ENCODE measurements at places on chromosomes 2 and 18.

DNA sequence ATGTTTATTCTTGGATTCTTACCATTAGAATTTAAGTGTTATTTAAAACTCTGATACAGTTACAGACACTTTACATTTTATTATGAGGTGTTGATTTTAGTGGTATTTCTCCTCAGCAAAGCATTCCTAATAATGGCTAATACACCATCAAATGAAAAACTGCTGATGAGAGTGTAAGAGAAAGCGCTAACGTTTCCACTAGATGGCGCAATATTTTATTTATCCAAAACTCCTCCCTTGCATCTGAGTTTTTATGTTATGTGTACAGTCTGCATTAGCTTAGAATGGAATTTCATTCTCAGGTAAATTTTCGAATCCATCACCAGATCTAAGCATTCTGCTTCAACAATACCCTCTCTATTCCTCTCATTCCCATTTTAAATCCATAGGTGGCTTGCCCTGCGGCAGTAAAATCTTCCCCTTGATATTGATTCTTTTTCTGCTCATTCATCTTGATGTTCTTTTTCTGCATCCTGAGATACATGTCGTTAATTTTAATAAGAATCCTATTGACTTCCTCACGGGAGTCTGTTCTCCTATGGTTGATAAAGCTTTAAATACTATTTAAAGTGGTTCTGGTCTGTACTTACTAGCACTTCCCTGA is 53.9 kb downstream of the PRKRA start:
- H3K27ac ChIP-seq, result no peak overlapping the region
- no peak overlapping the region for H3K4me3 ChIP-seq

- H3K27ac ChIP-seq, result peak overlapping the region; percentile 48
- H3K27me3 ChIP-seq, result no peaks in the 10 kb centered on the region
- DNase-seq, result no peak
- peaks cover 15% of the 10 kb centered on the region for H3K4me1 ChIP-seq
- H3K36me3 ChIP-seq, result no peaks in the 10 kb centered on the region
- no peak overlapping the region for H3K4me3 ChIP-seq
These were observed 46.5 kb upstream of the SLC1A4 start for GRCh38 chr2:64942693-64943092.

DNA sequence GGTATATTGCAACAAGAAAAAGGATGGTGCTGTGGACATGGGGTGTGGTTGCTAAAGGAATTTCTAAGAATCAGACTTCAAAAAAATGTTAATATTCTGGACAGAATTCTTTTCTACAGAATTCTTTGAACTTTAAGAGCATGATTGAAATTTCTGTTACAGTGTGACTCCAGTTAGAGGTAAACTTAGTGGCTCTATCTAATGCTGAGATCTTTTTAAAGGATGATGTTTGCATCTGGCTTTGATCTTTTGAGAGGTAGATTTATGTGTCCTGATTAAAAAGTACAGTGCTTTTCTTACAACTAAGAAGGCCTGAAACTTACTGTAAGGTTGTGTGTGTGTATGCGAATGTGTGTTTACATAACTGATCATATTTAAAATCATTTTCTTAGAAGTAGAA is 25.4 kb downstream of the NCK2 start:
- H3K27me3 ChIP-seq, result no peaks in the 10 kb centered on the region
- peak overlapping the region; percentile 76 for H3K27ac ChIP-seq
- H3K36me3 ChIP-seq, result no peaks in the 10 kb centered on the region
- no peak overlapping the region for H3K4me3 ChIP-seq
- DNase-seq, result no peak
- peaks cover 19% of the 10 kb centered on the region for H3K4me1 ChIP-seq

DNA sequence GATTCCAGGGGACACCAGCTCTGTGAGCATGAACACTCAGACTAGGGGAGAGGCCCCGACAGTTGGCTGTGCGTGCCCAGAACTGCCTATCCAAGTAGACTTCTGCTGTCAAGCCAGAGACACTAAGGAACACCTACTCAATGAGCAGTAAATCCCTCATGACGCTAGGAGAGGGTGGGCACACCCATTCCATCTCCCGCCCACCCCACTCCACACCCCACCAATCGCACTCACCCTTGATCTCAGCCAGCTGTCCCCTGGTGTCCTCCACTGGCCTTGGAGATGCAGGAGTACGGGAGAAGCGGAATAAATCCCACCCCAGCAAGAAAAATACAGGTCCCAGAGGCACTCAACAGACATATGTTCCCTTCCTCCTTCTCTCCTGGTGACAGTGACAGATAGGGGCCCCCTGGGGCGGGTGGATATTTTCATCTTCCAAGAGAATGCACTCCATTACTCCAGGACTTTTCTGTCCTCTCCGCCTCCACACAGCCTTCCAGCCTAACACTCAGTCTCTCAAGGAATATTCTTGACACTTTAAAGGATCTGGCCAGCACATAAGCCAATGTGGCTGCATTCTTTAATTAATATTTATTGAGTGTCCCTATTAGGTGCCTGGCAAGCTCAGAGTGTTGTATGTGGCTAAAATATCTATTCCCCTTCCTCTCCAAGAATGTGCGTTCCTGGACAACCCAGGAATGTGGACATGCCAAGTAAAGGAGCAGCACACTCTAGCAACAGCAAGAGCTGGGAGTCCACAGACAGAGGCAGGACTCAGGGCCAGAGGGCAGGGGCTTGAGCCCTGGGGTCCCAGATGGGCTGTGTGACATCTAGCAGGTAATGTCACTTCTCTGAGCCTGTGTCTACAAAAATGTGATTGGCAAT is 13.1 kb upstream of the SMAD7 start:
- H3K4me3 ChIP-seq, result no peak overlapping the region
- DNase-seq, result no peak
- no peaks in the 10 kb centered on the region for H3K4me1 ChIP-seq
- no peaks in the 10 kb centered on the region for H3K27me3 ChIP-seq
- no peaks in the 10 kb centered on the region for H3K36me3 ChIP-seq

- H3K4me3 ChIP-seq, result no peak overlapping the region
- H3K4me1 ChIP-seq, result no peaks in the 10 kb centered on the region
- H3K36me3 ChIP-seq, result peaks cover 6% of the 10 kb centered on the region
- no peak for DNase-seq
- H3K27ac ChIP-seq, result no peak overlapping the region
These were observed 60.1 kb upstream of the TNFRSF11A start for GRCh38 chr18:62264984-62265383.
